NCI-H1930 (cell line): ENCODE measurements at places on chromosomes 7 and 10.

- DNase-seq, result no peak
Observed at GRCh38 chr7:150955519-150956394, 22.4 kb downstream of the KCNH2 start.

GRCh38 chr10:127977357-127978009, 70.6 kb downstream of the PTPRE start:
- DNase-seq, result no peak

DNA sequence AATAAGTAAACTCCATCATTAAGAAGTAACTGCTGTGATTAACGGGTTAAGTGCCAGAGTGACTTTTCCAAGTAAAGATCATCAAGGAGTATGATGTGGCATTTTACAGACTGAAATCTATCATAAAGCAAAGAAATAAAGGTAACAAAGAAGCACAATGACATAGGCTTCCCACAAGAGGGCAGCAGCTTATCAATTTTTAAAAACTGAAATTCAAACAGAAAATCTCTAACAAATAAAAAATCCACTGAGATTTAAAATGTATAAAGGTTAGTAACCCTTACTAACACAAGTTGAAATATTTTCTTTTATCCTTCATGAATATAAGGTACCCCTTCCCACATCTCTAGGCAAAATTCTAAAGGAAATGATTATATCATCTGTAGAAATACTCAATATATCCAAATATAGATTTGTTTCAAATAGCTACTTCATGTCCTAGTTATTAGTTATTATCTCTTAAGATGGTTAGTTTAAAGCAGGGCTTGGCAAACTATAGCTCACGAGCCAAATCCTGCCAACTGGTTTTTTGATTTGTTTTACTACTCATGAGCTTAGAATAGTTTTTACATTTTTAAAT, 29.2 kb downstream of the FAM3C start:
- no peak for DNase-seq

- no peak for DNase-seq
Observed at GRCh38 chr10:24958721-24959381, 6.4 kb upstream of the PRTFDC1 start.

DNA sequence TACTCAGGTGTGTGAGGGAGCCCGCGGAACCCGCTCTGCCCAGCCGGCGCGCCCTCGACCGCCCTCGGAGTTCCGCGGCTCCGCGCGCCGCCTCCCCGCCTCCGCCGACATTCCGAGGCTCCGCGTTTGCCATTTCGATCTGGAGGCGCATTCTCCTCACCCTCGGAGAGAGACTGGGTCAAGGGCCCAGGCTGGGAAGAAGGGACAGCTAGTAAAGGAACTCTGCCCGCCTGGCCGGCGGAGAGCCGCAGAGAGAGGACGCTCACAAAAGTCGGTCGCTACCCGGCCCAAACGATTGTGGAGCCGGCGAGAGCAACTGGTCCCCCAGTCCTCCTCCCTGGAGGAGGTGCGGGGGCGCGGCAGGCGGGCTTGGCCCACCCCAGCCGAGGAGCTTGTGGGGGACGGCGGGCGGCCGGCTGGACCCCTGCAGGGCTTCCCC, 74.5 kb upstream of the LEP start:
- no peak for DNase-seq

DNA sequence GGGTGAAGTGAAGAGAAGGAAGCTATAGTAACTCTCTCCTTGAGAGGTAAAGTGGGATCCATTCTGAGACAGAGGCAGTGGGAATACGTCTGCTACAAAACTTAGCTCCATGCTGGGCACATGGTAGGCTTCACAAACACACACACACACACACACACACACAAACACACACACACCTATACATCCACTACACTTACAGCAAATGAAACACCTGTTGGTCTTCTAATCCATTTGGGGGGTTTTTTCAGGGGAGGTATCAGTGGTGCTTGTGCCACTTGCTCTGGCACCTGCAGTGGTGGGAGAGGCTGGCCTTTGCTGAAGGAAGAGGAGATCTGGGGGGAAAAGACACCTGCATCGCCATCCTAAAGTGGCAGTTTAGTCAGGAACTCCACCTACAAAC, 14.5 kb downstream of the SEC31B start:
- DNase-seq, result no peak

GRCh38 chr7:129435414-129435829, 1.2 kb downstream of the STRIP2 start:
- no peak for DNase-seq

- no peak for DNase-seq
Observed at GRCh38 chr7:73397521-73398281, 35.9 kb upstream of the FZD9 start.

DNA sequence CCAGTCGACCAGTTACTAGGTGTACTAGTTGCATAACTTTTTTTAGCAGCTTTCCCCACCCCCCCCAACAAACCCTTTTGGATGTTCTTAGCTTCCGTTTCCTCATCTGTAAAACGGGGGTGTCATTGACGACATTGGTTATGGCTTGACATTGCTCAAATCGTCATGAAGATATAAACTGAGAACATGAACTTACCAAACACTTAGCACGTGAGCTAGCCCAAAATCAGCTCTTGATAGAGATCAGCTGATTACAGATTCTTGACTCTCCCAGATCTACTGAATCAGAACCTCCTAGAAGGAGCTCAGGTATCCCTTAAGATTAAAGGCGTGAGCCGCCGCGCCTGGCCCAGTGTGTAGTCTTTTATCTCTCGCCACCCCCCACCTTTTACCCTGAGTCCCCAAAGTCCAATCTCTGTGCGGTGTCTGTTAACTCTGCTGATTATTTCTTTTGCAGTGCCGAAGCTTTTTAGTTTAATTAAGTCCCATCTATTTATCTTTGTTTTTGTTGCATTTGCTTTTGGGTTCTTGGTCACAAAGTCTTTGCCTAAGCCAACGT, 1.0 kb upstream of the GNA12 start:
- DNase-seq, result no peak

DNA sequence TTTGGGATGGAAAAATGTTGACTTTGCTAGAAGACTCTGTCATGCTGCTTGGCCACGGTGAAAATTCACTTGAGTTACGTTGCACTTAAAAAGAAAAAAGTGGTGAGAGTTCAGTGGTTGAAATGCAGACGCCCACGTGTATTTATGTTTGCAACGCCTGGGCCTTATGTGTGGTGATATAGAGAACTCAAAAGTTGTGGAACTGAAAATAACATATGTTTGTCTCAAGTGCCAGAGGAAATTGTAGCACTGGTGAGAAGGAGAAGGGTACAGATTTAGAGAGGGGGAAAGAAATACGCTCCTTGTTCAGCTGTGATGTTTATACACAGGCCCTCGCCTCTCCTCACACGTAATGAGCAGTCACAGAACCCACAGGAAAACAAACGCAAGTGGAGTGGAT, 73.6 kb downstream of the EMX2 start:
- DNase-seq, result no peak

DNA sequence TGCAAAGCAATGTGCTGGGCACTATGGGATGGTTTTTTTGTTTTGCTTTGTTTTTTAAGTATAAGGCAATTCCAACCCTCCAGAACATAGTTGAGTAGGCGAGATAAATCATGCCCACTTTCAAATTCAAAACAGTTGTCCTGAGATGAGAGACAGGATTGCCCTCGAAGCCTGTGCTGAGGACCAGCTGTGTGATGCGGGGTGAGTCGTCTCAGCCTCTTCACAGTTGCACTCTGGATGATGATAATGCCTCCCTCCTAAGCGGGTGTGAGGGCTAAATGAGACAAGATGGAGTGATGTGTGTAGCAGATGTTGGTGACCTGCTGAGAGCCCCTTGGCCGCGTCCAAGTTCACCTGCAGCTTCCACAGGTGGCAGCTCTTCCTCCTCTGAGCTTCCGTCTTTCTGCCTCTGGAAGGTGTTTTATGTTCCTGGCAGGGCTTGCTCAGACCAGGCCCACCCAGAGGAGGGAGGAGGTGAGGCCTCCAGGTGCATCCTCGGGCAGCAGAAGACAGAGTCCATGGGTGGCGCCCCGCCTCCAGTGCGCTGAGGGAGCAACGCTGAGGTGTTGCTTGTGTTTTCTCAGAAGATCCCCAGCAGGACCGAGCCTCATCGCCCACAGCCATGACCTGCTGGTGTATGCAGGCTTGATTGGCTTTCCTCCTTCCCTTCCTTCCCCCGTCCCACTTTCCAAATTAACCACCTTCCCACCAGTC, 30.6 kb downstream of the ECHDC3 start:
- DNase-seq, result no peak

GRCh38 chr10:34081948-34082347, 733.1 kb downstream of the PARD3 start:
- DNase-seq, result no peak

- DNase-seq, result no peak
Observed at GRCh38 chr7:102288285-102288930, 1.7 kb downstream of the SH2B2 start.

GRCh38 chr7:30799206-30799975, 28.2 kb downstream of the MINDY4 start:
- no peak for DNase-seq
